Stimulated activated naive CD8-positive, alpha-beta T cell treated with anti-CD3 and anti-CD28 coated beads, Interleukin-15, amount 100 ng/mL, for 72 hours (primary cell): ENCODE measurements at places on chromosomes 3 and 15.

DNA sequence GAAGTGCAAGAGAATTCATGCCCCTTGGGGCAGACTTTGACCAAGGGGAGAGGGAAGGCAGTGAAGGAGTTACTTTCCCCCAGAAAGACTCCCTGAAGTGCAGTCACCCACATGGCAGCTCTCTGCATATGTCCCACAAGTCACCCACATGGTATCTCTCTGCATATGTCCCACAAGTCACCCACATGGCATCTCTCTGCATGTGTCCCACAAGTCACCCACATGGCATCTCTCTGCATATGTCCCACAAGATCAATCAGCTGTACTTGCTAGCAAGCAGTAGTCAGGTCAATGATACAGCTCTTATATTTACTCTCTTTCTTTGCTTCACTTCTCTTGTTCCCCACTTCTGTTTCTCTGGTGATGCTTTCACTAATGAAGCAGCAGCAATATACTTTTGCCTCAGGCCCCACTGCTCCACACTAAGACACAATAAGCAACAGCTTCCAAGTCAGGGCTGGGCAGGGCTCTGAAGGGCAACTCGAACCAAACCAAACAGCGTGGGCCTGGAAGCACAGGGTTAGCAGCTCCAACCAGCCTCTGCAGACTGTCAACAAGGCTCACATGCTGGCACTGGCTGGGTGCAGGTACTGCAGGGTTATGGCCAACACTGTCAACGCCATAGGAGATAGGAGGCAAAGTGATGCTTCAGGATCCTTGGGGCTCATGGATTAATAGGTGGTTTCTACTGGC lies 46.7 kb downstream of the THBS1 start:
- no peak for DNase-seq

DNA sequence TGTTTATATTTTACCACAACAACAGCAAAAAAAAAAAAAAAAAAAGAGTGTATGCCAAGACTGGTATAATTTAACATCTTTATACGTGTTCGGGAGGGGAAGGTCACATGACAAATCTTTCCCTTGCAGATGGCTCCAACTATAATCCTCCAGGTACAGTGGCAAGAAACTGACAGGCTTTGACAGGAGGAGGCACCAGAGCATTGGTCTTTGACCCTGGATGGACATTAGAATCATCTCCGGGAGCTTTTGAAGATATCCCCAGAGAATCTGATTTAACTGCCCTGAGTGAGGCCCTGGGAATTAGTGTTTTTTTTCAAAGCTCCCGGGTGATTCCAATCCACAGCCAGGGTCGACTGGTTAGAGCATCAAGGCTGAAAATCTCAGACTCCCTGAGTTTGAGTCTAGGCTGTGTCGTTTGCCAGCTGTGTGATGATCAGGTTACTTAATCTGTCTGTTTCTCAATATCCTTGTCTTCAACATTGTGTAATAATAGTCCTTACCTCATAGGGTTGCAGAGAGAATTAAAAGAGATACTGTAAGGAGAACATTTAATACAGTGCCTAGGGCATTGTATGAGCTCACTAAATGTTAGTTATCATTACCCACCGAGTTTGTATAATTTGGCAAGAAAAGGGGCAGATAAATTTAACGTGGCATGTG lies 8.9 kb upstream of the SEMA5B start:
- DNase-seq = no peak

GRCh38 chr3:10816019-10816862 lies at the start of gene SLC6A11:
SLC6A11 (plus strand) TSS chr3:10816228; CDS start chr3:10816266, 38 bp downstream.
- no peak for DNase-seq

DNA sequence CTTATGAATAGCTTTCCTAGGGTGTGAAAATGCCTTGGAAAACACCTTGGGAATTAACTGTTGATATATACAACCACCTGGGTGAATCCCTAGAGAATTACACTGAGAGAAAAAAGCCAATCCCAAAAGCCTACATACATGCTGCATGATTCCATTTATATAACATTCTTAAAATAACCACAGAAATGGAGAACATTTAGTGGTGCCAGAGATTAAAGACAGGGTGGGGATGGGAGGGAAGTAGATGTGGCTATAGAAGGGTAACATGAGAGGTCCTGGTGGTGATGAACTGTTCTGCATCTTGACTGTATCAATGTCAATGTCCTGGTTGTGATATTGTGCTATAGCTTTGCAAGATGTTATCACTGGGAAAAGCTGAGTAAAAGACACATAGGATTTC lies 291.0 kb downstream of the CLSTN2 start:
- DNase-seq = no peak
